ENCODE measurements at places on chromosomes 5 and 9.

DNA sequence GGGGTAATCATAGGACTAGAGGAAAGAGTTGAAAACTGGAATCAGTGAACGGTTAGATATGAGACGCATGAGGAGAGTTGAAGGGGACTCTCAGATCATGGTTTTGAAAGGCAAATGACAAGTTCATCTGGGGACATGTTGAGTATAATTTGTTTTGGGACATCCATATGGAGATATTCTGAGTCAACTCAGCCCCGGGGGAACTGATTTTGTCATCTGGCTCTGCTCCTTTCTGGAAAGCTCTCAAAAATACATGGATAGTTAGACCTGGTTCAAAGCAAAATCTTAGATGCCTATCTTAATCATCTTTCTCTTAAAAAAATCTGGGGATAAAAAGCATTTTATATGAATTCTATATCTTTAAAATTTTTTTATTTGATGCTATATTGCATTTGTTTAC, 161.2 kb downstream of the SNX18 start:
- no peak for DNase-seq

DNA sequence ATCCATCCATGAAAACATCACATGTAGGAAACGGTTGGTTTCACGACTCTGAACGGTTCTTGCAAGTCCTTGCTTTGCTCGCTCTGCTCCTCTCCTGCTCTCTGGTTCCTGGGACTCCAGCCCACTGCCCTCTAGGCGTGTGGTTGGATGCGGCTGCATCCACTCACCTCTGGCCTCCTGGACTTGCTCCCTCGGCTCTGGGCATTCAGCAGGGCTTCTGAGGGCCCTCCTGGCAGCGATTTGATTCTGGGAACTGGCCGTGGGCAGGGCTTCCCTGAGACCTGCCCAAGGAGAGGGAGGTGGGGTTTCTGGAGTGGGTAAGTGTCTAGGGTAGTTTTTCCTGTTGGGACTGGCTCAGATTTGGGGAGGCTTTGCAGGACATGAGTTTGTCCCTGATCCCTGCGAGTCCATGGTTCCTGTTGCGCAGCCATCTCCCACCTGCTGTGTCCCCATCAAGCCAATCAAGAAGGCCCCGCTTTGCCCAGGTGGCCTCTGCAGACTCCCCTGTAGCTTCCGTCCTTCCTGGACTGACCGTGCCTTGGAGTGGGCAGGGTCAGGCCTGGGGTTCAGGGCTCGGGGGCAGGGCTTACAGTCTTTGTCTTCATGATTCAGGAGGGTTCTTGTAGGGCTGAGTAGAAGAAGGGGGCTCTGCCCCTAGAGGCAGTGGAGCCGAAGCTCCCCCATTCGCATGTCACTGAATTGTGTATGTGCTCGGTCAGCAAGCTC, 192.3 kb downstream of the CACNA1B start:
- DNase-seq: no peak

DNA sequence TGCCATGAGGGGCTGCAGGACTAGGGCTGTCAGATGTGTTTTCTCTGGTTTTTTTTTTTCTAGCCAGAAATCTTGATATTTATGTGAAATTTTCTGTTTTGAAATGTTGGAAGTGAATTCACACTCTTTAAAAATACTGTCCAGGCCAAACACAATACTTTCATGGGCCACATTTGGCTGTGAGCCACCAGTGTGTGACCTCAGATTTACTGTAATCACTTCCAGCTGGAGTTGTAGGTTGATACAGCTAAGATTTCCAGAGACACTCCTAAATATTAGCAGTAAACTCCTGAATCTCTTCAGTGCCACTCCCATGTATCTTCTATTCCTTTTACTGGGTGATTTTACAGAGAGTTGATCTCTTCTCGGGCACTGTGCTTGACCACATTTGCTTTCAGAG, 92.2 kb upstream of the CKMT2 start:
- no peak for DNase-seq

DNA sequence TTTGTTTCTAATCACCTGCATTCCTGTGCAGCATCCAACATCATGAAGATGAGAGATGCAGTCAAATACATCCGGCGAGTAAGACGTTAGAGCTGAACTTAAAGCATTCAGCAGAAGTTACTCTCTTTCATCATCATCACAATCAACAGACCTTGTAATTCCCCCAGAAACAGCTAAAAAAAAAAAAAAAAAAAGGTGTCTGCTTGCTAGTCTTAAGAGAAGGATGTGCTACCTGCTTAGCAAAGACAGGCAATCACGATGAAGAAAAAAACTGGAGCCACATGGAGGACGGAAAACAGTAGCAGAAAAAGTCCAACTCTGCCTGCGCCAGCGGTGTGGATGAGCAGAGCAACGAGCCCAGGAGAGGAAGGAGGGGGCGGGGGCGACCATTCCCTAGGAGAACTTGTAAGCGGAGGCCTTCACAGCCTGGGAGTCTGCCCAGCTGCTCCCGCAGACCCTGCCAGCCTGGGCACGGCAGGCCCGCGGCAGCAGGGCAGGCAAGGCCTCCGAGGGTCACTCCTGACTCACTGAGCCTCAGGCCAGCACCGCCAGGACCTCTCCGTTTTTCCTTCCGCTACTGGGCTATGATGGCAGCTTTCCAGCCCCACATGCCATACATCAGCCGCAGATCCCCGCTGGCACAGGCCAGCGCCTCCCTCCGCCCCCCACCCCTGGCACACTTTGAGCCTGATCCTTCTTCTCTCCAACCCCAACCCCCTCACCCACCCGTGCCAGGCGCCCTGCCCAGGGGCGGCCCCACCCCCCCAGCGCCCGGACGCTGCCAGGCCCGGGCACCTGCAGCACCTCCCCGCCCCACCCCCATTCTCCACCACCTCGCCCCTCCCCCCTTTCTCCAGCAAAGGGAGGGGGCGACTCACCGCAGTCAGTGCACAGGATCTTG, 1.4 kb downstream of the NRG2 start:
- DNase-seq: peak; percentile 42

DNA sequence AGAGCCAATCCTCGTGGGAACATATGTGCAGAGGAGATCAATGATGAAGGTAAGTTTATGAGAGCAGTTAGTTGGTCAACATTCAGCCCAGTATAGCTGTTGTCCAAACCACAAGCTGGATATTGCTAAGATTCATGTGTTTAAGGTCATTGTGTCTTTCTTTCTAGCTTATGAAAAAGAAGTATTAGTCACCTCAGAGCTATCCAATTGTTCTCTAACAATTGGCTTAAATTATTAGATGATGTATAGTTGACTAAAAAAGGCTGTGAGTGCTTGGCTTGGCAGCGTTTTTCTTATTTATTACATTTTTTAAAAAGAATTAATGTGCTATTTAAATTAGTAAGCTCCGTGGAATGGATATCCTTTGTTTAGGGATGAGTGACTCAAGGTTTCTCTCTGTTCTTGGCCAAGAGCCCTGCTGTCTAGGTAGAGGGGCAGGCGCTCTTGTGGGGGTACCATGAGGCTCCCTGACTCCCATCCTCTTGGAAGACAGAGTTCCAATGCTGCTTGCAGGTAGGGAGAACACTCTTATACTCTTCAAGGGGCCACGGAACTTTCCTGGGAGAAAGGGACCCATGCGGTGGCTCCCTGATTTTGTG, 487.4 kb downstream of the IRX1 start:
- no peak for DNase-seq

DNA sequence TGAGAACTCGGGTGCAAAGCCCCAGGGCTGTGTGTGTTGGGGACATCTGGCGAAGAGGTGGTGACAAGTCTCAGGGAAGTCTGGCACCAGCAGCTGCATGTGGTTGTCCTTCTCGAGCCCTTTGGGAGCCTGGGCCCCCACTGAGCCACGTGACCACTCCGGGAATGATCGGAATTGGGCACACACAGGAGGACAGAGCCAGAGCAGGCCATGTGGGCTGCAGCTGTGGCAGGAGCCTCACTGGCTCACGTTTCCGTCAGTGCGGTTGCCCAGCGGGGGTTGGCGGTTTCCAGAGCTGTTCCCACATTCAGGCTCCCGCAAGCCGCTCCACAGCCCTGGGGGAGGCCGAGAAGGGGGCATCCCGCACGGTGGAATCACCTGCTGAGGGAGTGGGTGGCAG, 6.8 kb upstream of the CEL start:
- no peak for DNase-seq

DNA sequence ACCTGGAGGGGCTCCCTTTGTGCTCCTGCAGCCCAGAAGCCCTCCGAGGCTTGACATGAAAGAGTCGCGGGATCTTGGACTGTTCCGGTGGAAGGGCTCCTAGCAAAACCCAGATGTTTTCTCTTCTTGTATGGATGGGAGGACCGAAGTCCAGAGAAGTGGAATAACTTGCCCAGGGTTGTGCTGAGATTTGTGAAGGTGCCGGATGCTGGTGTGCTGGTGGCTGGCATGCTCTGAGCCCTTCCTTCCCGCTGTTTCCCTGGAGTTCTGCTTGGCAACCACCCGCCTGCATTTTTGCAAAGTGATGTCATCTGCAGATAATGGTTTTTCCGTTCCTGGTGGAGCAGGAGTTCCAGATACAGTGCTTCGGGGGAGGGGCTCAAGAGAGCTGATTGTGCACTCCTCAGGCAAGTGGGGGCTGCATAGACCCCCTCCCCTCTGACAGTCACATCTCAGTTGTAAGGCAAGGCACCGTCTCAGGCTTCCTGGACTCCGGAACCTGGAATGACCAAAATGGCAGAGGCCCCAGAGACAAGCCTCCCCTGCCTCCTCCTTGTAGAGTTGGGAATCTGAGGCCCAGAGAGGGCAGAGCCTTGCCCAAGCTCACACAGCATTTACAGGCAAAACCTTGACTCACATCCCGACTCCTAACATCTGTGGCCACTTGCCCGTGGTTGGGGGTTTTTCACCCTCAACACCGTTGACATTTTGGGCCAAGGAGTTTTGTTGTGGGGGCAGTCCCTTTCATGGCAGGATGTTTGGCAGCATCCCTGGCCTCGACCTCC, 157.0 kb downstream of the RGS3 start:
- DNase-seq: peak; percentile 55

DNA sequence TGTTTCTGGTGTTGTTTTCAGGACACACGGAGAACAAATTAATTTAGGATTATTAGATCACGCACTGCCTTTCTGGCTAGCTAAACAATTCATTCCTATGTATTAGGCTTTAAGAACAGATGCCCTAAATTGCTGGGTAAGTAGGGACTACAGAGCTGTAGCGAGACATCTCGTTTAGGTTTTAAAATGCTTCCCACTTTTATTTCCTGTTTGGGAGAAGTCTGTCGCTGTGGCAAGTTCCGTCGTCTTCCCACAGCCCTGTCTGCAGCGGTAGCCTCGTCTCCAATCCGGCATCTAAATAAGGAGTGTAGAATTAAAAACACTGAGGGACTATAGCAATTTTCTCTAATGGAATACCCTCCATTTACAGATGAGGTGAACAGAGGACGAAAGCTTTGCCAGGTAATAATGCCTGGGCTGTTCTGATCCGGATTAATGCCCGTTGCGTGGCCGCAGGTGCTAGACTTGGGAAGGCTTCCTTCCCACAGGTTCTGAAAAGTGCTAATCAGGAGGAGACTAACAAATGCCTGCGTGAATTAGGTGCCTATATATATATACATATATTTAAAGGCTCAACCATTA, 1.3 kb upstream of the TRIM36 start:
- no peak for DNase-seq

DNA sequence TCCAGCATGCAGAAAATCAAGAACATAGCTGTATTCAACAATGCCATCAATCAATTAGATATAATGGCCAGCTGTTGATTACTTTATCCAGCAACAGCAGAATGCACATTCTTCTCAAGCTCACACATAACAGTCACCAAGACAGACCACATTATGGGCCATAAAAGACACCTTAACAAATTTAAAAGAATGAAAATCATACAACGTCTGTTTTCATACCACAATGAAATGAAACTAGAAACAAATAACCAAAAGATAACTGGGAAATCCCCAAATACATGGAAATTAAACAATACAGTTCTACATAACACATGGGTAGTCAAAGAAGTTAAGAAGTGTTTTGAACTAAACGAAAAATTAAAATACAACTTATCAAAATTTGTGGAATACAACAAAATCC, 130.9 kb upstream of the GNA14 start:
- no peak for DNase-seq

GRCh38 chr9:131398204-131398603, 4.3 kb downstream of the PRRC2B start:
- no peak for DNase-seq

DNA sequence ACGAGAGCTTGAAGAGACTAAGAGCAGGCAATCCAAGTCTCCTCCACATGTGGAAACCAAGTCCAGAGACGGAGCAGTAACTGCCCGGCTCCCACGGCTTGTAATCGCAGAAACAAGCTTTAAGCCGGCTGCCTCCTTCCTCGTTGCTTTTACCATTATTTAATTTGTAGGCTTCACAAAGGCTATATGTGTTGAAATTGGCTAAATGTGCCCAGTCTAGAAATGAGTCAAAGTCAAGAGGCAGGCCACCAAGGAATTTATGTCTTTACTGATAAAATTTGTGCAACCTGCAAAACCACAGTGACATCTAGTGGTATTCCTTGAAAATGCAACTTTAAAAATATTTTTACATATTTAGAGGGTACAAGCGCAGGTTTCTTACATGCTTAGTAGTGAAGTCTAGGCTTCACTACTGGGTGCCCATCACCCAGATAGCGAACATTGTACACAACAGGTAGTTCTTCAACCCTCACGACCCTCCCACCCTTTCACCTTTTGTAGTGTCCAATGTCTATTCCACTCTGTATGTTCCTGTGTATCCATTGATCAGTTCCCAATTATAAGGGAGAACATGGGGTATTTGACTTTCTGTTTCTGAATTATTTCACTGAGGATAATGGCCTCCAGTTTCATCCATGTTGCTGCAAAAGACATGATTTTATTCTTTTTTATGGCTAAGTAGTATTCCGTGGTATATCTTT, 33.5 kb upstream of the EBF1 start:
- no peak for DNase-seq

All from 8988T (cell line).